ENCODE measurements at places on chromosomes 2 and 18.

DNA sequence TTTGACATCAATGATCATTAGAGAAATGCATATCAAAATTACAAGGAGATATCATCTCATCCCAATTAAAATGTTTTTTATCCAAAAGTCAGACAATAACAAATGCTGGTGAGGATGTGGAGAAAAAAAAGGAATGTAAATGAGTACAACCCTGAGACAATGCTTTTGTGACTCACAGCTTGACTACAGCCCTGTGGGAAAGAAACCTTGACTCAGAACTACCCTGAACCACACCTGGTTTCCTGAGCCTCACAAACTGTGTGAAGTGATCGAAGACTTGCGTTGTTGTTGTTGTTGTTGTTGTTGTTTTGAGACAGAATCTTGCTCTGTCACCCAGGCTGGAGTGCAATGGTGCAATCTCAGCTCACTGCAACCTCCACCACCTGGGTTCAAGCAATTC lies 266.6 kb upstream of the MYT1L start:
- DNase-seq, result no peak

GRCh38 chr2:171858397-171858958 lies 35.6 kb downstream of the SLC25A12 start:
- DNase-seq, result no peak

- no peak for DNase-seq
These were observed 10.9 kb upstream of the DLX2 start for GRCh38 chr2:172113617-172114016.

- no peak for DNase-seq
These were observed 70.1 kb downstream of the PLEKHA3 start for GRCh38 chr2:178550352-178550751.

- DNase-seq, result no peak
These were observed 131.0 kb upstream of the CTDP1 start for GRCh38 chr18:79548621-79548985.

- DNase-seq, result no peak
These were observed 150.9 kb downstream of the COL6A3 start for GRCh38 chr2:237262838-237263771.

GRCh38 chr2:9286554-9287399 lies 80.2 kb downstream of the ASAP2 start:
- DNase-seq, result no peak

DNA sequence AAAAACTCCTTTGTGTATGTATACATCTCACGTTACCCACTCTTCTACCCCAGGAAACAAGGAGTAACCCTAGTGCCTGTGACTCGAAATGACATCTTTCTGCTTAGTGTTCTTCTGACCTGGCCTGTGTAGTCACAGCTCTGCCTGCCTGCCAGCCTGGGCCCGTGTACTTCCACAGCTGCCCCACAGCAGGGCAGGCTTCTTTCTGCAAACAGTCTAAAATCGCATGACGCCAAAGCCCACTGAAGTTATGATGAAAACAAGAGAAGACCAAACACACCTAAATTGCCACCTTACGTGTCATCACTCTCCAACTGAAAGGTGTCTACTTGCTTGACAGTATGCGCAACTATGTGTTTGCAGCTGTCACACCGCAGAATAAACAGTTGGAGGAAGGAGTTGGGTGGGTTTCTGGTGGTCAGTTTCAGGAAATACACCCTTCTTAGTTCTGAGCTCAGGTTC lies 1.5 kb downstream of the GAREM1 start:
- peak; percentile 38 for DNase-seq

- DNase-seq, result no peak
These were observed 688.0 kb upstream of the ZEB2 start for GRCh38 chr2:145207884-145208283.

- no peak for DNase-seq
These were observed 432.5 kb upstream of the LRRTM1 start for GRCh38 chr2:80737047-80737446.

DNA sequence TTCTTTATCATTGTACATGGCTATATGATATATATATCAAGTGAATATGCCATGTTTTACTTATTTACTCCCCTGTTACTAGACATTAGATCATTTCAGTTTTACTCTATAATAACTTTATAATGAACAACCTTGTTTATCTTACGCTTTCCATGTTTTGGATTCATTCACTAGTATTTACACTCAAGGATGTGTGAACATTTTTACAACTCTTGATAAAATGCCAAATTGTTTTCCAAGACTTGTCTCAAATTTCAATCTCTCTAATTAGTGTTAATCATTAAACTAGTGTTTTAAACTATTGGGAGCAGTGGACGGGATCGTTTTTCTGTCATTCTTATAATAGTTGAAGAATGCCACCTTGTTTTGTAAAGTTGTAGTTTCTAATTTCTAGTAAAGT lies 51.5 kb upstream of the B3GNT7 start:
- DNase-seq, result no peak

GRCh38 chr2:122172812-122173211 lies 417.4 kb downstream of the TSN start:
- DNase-seq, result no peak

- DNase-seq, result no peak
These were observed 21.4 kb upstream of the CCBE1 start for GRCh38 chr18:59718464-59719157.

DNA sequence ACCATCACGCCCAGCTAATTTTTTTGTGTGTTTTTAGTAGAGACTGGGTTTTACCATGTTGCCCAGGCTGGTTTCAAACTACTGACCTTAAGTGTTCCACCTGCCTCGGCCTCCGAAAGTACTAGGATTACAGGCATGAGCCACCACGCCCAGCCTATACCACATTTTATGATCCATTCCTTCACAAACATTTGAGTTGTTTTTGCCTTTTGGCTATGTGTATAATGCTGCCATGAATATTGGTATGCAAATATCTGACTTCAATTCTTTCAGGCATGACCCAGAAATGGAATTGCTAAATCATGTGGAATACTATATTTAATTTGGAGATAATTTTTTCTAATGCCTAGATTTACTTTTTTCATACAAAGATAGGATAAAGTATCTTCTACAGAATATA lies 68.6 kb downstream of the TTC27 start:
- no peak for DNase-seq

GRCh38 chr2:112480530-112481049 lies 1.4 kb upstream of the TTL start:
- no peak for DNase-seq

GRCh38 chr2:45823723-45824206 lies 172.3 kb downstream of the PRKCE start:
- peak; percentile 80 for DNase-seq

DNA sequence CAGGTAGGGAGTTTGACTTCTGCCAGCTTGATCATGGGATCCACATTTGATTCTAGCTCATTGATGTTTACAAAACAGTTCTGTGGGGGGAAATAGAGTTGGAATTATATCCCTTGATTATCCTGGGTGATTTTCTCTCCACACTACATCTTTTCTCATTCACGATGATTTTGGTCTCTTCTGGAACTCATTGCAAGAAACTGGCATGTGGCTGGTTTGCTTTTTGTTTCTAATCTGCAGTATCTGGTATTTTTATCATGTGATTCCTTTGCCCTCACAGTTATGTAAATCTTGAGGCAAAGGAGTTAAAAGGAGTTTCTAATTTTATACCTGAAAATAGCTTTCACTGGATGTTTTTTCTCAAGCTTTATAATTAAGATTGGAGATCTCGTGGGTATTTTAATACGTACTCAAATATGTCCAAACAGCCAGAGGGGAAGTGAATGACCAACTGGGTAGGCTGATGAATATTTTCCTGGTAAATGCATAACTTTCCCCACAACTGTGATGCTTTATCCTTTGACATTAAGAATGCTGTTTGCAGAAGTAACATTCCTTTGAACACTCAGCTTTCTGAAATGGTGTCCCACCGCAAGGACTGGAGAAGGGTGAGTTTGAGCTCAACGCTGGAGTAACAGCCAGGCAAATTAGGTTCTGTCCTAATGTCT lies 502.9 kb upstream of the ZEB2 start:
- no peak for DNase-seq

GRCh38 chr2:178309541-178309940 lies 115.2 kb downstream of the OSBPL6 start:
- no peak for DNase-seq

- DNase-seq, result no peak
These were observed 108.7 kb downstream of the XRCC5 start for GRCh38 chr2:216217904-216218260.

GRCh38 chr2:230829959-230830358 lies 34.8 kb upstream of the ITM2C start:
- DNase-seq, result no peak

GRCh38 chr18:30679285-30679930 lies 363.1 kb downstream of the DSC3 start:
- no peak for DNase-seq

GRCh38 chr2:161085149-161085548 lies 75.1 kb upstream of the TANK start:
- DNase-seq, result peak; percentile 3

GRCh38 chr2:12721566-12722446 lies 5.1 kb downstream of the TRIB2 start:
- DNase-seq, result no peak

- no peak for DNase-seq
These were observed 162.1 kb upstream of the ZNF516 start for GRCh38 chr18:76656925-76657827.

- no peak for DNase-seq
These were observed 198.3 kb upstream of the DLGAP1 start for GRCh38 chr18:4653418-4653817.

DNA sequence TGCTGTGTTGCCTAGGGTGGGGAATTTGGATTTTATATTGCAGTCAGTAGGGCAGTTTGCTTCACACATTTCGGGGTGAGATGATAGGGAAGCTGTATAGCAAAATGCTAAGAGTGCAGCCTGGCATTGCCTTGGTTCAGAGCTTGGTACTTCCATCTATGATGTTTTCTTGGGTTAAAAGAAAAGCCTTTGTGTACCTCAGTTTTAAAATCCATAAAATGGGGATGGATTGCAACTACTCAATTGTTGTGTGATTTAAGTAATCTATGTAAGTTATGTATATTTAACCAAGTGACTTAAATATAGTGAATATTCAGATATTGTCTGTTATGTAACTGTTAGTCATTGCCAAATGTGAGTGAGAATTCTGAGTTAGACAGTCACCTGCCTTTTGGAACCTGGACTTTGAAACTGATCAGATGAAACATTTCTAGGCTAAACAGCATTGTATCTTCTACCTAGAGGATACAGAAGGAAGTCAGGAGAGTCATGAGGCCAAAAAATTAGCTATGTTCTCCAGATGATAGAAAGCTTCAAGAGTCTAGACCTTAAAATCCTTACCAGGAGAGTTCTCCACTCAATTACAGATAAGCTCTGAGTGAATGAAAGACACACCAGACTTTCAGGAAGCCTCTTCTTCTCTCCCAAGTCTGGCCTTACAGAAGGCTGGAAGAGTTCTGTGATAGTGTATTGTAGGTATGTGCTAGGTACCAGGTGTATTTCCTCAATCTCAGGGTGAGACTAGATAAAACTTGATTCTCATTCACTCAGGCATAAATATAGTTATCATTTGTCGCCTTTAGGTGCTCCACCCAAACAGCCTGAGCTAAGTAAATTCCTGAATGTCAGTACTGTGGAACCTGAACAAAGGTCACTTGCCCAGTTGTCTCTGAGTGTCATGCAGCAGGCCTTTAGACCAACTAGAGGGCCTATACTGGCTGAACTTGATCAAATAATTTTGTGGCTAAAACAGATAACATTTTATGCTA lies 7.5 kb downstream of the RIOK3 start:
- DNase-seq, result no peak

- peak; percentile 99 for DNase-seq
These were observed 515.5 kb upstream of the MYT1L start for GRCh38 chr2:2846332-2847208.

- DNase-seq, result no peak
These were observed 336.0 kb downstream of the CCDC85A start for GRCh38 chr2:56519806-56520205.

- no peak for DNase-seq
These were observed 106.7 kb downstream of the DTNB start for GRCh38 chr2:25566694-25567093.

- peak; percentile 25 for DNase-seq
These were observed 1.2 kb downstream of the MEX3C start for GRCh38 chr18:51196118-51196810.

GRCh38 chr2:2579814-2580213 lies 248.7 kb upstream of the MYT1L start:
- DNase-seq, result no peak

- DNase-seq, result no peak
These were observed 127.7 kb downstream of the DNAH6 start for GRCh38 chr2:84643991-84644390.

GRCh38 chr2:69253112-69253511 lies 133.9 kb downstream of the GFPT1 start:
- DNase-seq, result no peak

DNA sequence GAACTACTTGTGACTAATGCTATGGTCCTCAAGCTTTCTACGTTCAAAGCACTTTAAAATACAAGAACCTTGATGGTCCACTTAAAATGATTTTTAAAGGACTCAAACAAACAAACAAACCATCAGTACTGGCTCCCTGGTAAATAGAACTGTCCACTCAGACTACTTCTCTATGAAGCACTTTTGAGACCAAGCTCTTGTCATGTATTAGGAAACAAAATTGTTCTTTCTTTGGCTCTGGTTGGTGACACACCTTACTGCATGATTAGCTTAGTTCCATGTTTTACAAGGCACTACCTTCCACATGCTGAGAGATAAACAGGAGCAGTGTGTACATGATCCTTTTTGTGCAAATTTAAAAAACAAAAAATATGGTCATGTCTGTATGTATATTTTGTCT lies 19.7 kb downstream of the DARS1 start:
- peak; percentile 24 for DNase-seq

DNA sequence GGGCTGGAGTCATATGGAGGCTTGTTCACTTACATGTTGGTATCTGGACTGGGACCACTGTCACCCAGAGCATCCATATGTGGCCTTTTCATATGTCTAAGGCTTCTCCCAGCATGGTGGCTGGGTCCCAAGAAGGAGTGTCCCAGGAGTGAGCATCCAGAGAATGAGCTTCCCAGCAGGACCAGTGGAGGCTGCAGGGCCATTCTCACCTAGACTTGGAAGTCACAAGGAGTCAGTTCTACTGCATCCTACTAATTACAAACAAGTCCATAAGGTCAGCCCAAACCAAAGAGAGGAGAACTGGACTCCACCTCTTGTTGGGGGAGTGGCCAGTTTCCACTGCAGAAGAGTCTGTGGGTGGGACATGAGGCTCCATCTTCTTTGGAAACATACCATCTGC lies 5.1 kb upstream of the TEX51 start:
- no peak for DNase-seq

DNA sequence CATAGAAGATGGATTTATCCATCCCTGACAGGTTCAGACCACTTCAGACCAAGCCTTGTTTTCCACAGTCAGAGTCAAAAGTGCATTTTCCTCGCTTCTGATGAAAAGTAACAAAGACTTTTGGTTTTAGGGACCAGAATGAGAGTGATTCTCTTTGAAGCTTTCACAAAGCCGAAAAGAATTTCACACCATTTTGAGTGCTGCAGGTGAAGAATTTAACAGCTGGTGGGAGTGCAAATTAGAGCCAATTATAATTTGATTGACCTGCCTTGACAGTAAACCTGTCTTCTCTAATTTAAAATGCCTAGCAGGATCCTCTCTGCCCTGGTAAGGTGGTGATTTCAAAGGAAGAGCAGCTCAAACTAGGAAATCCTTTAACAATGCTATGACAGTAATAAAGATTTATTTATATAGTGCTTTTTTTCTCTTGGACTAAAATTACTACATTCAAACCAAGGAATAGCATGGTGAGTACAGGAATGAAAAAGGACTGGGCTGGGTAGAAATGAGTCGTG lies 241.6 kb downstream of the HRH4 start:
- no peak for DNase-seq

Measured in NCI-H345 (cell line).